ENCODE measurements at places on chromosomes 4 and X.

- DNase-seq: no peak
These were observed 33.7 kb downstream of the AFF1 start for GRCh38 chr4:86968547-86968946.

- peak; percentile 57 for DNase-seq
These were observed 775 bp downstream of the KCTD8 start for GRCh38 chr4:44447563-44448504.

- DNase-seq: no peak
These were observed 733 bp downstream of the CCNA2 start for GRCh38 chr4:121822796-121823504.

DNA sequence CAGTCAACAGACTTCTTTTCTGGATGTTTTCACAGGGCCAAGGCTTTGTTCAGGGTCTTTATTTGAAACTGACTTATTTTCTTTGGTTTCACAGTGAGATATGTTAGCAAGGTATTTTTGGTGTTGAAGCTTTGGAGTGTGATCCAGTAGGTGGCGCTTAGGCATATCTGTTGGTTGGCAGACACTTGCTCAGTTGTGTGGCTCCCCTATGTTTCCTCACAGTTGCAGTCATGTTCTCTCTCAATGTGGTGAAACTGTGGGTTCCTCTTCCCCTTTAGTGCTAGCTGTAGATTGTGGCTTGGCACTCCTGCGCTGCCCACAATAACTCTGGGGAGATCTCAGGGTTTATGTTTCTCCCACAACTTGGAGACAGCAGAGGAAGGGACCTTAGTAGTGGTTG lies 460.8 kb downstream of the SLITRK2 start:
- no peak for DNase-seq

DNA sequence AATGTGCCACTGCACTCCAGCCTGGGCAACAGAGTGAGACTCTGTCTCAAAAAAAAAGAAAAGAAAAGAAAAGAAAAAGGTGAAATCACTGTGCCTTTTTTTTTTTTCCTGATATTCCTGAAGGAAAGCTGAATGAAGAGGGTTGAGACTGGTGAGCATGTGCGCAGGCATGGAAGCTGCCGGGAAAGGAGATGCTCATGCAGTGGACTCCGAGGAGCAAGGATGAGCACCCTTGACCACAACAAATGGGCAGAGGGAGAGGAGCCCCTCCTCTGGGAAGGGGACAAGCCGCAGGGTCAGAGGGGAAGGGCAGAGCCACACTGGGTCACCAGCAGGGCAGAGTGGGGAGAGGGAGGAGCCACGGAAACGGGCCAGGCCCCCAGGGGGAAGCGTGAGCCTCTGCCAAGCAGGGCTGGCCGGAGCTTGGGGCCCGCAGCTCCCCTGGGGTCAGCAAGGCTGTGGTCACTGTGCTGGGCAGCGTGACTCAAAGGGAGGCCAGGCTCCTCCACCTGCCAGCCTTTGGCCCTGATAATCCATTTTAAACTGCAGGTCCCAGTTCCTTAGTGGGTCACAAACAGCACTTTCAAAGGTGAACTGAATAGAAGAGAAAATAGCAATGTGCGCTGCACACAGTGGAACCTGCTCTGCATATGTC lies 79.8 kb downstream of the NAT8L start:
- no peak for DNase-seq

DNA sequence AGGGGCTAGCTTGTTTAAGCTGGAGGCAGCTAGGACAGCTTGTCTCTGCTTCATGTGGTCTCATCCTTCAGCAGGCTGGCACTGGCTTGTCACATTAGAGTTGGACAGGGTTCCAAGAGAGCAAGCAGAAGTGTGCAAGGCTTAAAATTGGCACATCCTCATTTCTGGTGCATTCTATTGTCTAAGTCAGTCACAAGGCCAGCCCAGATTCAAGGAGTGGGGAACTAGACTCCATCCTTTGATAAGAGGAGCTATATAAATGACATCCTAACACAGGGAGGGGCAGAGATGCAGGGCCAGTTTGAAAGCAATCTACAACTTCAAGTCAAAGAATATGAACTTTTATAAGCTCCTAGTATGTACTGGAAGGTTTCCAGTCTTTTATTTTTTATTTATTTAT lies 313.2 kb downstream of the PTTG2 start:
- DNase-seq: no peak

GRCh38 chr4:162115333-162115732 lies 48.5 kb downstream of the FSTL5 start:
- no peak for DNase-seq

DNA sequence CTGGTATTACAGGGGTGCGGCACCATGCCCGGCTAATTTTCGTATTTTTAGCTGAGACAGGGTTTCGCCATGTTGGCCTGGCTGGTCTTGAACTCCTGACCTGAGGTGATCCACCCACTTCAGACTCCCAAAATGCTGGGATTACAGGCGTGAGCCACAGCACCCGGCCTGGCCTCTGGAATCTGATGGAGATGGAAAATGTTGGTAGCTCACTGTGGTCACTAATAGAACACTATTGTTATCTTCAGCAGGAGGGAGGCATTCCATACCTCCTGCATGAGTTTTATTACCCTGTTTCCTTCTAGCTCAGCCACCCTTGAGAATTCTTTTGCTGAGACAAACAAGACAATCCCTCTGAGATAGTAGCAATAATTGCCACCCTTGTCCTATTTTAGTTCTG lies 105.0 kb downstream of the SHROOM3 start:
- DNase-seq: no peak

DNA sequence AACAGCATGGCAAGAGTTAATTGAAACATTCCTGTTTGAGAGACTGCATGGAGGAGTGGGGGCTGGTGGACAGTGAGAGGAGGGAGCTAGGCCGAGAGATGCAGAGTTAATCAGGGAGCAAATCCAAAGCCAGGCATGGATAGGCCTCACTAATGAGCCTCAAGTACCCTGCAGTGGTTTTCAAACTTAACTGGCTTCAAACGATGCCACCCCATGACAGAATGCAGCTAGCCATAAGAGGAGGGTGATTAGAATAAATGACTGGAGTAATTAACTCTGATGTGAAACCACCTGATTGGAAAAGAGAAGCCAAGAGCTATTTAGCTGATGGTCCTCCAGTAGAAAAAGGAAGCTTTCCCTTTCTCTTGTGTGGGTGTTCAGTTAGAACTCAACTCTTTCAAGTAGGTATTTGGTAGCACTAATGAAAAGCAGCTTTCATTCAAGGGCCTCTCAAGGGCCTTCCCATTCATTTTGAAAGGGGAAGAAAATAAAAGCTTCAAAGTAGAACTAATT lies 215.4 kb upstream of the MAB21L2 start:
- no peak for DNase-seq

- DNase-seq: no peak
These were observed 62.4 kb downstream of the TRAPPC11 start for GRCh38 chr4:183721207-183722081.

GRCh38 chrX:151974336-151975227 lies at the start of gene GABRE:
TSS of gene GABRE (minus strand) at chrX:151974676. CDS start at chrX:151974625, 51 bp downstream.
- DNase-seq: peak; percentile 11

- DNase-seq: no peak
These were observed 55.7 kb upstream of the PPARGC1A start for GRCh38 chr4:23945451-23946017.

DNA sequence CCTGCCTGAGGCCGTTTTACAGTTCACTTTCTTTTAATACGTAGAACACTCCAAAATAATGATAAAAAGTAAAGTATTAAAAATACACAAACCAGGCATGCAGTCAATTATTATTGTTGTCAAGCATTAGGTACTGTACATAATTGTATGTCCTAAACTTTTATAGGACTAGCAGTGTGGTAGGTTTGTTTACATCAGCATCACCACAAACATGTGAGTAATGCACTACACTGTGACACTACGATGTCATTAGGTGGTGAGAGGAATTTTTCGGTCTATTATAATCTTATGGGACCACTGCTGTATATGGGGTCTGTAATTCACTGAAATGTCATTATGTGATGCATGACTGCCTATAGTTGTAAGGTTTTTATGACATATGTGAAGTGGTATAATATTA lies 149.5 kb upstream of the SH3RF1 start:
- no peak for DNase-seq

DNA sequence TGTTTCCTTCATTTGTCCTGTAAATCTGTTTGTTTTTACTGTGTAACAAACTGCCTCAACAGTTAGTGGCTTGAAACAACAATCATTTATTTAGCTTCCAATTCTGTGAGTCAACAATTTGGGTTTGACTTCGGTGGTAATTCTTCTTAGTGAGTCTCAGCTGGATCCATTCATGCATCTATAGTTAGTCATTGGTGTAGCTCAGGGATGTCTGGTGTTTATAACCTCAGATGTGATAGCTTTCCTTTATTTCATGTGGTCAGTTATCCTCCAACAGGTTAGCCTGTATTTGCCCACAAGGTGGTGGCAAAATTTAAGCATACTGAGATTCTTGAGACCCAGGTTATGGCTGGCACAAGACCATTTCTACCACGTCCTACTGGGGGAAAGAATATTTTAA lies 1267.2 kb downstream of the RAPGEF2 start:
- DNase-seq: no peak

- no peak for DNase-seq
These were observed 7.9 kb downstream of the NDNF start for GRCh38 chr4:121064482-121064881.

GRCh38 chr4:6826781-6827508 lies 44.4 kb downstream of the KIAA0232 start:
- no peak for DNase-seq

- DNase-seq: no peak
These were observed 594.7 kb upstream of the GALNT7 start for GRCh38 chr4:172573899-172574298.

GRCh38 chr4:67713529-67714247 lies 12.7 kb upstream of the UBA6 start:
- no peak for DNase-seq

DNA sequence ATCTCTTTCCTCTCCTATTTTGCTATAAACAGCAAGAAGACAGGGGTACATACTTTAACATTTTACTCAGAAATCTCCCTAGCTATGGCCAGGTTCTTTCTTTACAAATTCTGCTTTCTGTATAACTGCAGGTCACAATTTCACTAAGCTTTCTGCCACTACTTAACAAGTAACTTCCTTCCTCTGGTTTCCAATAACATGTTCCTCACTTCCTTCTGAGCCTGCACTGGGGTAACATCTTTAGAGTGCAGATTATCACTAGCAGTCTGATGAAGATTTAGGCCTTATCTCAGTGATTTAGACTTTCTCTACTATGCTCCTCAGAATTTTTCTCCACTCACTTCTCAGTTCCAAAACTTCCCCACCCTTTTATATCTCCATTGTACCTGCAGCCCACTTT lies 1930.5 kb upstream of the AGA start:
- no peak for DNase-seq

- no peak for DNase-seq
These were observed 25.7 kb downstream of the CCKAR start for GRCh38 chr4:26464420-26465095.

DNA sequence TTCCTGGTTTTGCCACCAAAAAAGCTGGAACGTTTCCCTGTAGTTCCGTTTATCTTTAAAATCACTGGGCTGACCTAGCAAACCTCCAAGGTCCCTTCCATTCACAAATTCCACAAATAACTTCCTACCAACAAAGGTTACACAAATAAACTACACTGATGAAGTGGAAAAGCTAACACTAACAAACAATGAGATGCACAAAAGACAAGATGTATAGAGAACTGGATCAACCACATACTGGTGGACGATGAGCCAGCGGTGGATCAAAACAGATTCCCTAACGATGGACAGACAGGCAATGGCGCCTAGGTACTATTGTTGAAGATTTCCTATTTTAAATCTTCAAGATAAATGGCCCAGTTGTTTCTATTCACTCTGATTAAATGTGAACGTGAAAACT lies 15.5 kb downstream of the AFAP1 start:
- DNase-seq: no peak

DNA sequence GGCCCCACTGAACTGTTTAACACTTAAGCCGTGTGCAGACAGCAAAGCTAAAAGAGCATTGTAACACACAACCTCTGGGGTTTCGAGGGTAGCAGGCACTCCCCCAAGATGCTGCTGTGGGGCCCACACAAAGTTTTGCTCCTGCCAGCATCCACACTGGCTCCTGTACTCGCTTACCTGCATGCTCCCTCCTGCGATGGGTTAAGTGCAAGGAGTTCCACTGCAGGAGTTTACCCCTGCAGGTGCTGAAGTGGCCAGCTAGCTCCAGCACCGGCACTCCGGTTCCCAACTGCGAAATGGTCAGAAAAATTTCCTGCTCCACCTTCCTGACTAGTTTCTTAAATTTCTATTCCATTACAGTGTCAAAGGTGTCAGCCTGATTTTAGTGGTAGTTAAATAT lies 443.5 kb downstream of the PCDH10 start:
- no peak for DNase-seq

- DNase-seq: no peak
These were observed 311.2 kb downstream of the BMPR1B start for GRCh38 chr4:95068818-95069478.

- DNase-seq: no peak
These were observed 162.6 kb downstream of the MAB21L2 start for GRCh38 chr4:150744570-150744969.

GRCh38 chrX:39528161-39528916 lies 569.4 kb downstream of the BCOR start:
- no peak for DNase-seq

DNA sequence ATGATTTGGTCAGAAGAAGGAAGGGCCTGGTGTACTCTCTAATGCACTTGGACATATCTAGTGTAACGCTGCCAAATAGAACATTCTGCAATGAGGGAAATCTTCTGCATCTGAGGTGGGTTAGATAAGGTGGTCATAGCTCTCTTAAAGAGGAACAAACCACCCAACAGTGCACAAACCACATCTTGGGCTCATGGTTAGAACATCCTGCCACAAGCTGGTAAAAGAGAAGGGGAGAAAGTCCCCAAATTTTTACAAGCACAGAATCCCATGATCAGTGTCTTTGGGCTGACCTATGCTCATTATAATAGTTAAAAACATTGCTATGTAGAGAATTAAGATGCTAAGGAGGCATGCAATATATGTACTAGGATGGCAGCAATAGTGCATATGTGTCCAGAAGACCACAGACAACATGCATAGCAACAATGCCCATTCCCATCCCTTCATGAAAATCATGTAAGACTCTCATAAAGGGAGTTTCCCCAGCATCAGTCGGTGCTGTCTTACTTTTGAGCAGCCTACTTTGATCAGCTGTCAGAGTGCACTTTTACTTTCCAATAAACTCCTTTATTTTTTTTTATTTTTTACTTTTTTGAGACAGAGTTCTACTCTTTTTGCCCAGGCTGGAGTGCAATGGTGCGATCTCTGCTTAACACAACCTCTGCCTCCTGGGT lies 99.7 kb upstream of the SLC7A11 start:
- DNase-seq: no peak
